NCI-H1092 (cell line): ENCODE measurements at places on chromosomes 2 and 18.

DNA sequence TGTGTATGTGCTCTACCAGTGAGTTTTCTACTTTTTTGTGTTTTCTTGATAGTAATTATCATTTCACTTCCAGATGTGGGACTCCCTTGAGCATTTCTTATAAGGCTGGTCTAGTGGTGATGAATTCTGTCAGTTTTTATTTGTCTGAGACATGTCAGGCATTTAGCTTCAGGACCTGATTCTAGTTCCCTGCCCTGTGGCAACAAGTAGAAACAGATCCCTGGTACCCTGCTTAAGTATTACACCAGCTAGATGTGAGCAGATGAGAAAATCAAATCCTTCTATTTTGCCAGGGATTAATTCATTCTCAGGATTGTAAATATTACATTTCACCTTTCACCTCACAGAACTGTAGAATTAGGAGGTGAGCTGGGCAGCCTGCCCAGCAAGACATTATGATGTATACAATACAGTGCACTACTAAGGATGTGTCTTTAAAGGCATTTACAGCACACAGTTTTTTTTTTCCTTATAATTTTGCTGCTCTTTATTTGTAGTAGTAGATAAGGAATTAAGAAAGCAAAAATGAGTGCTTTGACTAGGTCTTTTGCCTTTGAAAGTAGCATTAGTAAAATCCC lies 35.1 kb downstream of the GALM start:
- no peak for DNase-seq

GRCh38 chr2:204982303-204982702 lies 437.0 kb downstream of the PARD3B start:
- no peak for DNase-seq

DNA sequence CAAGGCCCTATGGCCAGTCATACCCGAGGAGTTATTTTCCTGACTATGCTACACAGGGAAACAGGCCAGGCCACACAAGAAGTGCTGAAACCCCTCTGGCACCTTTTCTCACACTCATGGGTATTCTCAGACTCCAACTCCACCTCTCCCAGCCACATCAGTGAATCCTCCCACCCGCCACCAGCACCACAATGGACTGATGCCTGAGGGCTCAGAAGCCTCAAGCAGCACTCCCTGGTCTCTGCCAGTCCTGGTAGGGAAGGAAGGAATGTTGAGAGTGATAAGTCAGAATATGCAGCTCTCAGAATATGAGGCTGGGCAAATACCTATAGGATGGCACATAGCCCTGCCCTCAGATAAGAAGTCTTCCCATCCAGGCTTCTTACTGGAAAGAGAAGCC lies 391.1 kb downstream of the ALK start:
- no peak for DNase-seq

GRCh38 chr18:57930476-57930875 lies 113.5 kb upstream of the NEDD4L start:
- peak; percentile 65 for DNase-seq

DNA sequence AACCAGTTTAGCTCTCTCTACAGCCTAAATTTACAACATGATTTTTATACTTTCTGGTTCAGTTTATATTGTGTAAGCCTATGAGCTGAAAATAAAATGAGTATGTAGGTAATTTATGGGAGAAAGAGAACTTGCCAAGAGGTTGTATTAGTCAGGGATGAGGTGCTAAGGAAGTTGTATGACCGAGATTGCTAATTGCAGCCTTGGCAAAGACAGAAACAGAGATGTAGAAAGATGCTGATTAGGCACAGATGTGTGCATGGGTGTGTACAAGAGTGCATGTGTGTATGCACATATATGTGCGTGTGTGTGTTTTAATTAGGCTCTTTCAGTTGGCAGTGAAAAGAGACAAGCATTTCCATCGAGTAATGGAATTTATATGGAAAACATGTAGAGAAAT lies 213.9 kb downstream of the FBXO15 start:
- DNase-seq = no peak

- no peak for DNase-seq
Measured at GRCh38 chr2:10305715-10306114, 3.0 kb downstream of the HPCAL1 start.

- DNase-seq = no peak
Measured at GRCh38 chr2:241137276-241138190, 11.7 kb downstream of the PASK start.

DNA sequence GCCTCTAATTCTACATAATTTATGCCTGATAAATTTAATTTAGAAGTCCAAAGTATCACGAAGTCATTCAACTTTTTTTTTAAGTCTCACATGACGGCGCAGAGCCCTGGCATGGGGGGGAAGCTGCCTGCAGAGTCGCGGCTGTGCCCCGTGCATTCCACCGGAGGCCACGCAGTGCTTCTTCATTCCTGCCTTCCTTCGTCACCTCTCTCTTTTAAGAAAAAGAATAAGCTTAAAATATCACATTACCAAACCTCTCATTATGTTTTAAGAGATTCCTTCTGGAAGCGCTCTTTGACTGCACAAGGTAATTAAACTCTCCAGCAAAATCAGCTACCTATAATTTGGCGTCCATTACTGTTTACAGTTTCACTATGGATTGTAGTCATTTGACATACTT lies 20.3 kb upstream of the KIDINS220 start:
- no peak for DNase-seq

- no peak for DNase-seq
Measured at GRCh38 chr18:8450898-8451665, 158.2 kb upstream of the RAB12 start.

- no peak for DNase-seq
Measured at GRCh38 chr2:134039912-134040581, 213.8 kb upstream of the MGAT5 start.

DNA sequence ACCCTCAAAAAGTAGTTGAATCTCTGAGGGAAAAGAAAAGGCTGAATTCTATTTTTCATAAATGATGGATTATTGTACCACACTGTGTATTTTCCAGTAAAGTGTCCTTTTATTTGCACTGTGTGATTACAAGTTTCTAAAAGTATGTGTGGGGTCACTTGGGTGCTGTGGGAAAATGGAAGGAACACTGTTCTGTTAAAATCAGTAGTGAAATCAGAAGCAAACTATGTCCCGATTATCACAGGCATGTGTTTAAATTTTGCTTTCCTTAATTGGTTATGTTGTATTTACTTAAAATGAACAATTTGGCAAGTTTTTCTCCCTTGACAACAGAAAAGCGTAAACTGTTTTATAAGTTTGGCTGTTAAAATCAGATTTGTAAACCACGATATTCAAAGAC lies 353.1 kb downstream of the ARHGAP15 start:
- no peak for DNase-seq

- DNase-seq = no peak
Measured at GRCh38 chr2:64779117-64779690, 125.5 kb upstream of the SERTAD2 start.

- DNase-seq = no peak
Measured at GRCh38 chr2:71464389-71464788, 11.0 kb downstream of the DYSF start.

GRCh38 chr18:64799376-64799775 lies 650.5 kb upstream of the LINC00305 start:
- no peak for DNase-seq

- DNase-seq = no peak
Measured at GRCh38 chr2:3516831-3517230, 2.5 kb downstream of the ADI1 start.

GRCh38 chr18:45284174-45284573 lies 331.1 kb upstream of the SLC14A2 start:
- DNase-seq = no peak

DNA sequence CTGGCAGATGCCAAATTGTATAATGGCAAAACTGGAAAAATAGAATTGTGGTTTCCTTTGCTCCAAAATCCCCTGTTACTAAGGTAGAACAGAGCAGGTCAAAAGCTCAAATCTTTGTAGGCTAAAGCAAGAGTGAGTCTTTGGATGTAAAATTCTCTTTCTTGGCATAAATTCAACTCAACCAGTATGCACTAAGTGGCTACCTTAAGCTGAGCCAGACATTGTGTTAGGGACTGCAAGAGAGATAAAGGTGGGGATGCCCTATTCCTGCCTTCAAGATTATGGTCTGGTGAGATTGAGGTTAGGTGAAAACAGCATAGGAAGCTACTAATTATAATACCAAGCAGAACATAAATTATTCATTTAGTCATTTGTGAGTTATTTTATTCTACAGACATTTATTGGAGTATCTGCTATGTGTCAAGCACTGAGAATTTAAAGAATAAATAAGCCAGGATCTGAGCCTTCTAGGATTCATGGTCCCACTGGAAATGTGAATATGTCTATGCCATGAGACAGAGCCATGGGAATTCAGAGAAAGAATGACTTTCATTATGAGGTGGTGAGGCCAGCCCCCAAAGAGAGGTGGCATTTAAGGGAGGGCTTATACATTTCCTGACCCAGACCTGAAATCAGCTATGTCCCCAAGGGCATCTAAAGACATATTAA lies 198.0 kb upstream of the NCKAP5 start:
- no peak for DNase-seq
